ENCODE measurements at places on chromosomes 12 and 14.
A peak's percentile ranks its signal among the peaks of the same experiment; 100 is the strongest.

GRCh38 chr12:124768452-124769162 lies 95.1 kb downstream of the SCARB1 start:
- no peak for DNase-seq

DNA sequence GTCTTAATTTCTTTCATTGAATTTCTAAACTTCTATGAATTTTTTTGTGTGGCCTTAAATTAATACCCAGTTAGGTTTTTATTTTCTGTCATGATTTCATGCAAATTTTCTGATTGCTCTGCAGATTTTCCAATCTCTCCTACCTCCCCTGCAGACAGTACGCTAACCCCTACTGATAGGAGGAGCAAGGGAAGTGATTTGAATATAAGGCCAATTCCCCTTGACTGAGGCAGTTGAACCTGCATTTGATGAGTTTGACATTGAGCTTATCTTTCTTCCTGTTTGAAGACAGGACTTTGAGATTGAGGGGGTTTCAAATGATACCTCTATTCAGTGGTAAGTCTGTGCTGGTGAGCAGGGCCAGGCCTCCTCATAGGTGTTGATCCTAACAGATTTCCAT lies 74.6 kb downstream of the SNAPC1 start:
- DNase-seq: no peak

GRCh38 chr14:74333909-74334308 lies 14.4 kb upstream of the VRTN start:
- DNase-seq: no peak

DNA sequence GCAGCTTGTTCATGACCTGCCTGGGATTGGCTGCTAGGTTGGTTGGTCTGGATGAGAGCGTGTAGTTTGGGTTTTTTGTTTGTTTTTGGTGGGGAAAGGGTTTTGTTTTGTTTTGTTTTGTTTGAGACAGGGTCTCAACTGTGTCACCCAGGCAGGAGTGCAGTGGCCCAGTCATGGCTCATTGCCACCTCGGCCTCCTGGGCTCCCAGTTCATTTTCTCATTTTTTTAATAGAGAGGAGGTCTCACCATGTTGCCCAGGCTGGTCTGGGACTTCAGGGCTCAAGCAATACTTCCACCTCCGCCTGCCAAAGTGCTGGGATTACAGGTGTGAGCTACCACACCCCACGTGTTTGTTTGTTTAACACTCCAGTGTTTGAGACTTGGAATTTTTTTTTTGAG lies 3.8 kb downstream of the DYNC1H1 start:
- DNase-seq: no peak

DNA sequence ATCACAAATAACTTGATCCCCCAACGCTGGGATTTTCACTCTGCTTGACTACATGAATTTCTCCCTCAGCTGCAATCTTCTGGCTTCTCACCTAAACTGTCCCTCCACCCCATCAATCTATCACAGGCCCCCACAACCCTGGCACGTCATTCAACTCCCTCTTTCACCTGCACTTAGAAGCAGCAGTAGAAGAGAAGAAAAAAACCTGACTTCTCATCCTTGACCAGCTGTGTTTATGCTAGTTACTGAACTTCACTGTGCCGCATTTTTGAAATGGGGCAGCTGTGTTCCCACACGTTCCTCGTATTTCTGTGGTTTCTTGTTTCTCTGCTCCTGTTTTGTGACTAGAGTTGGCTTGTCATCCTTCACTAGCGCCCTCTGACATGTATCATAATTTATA lies 35.0 kb downstream of the ITPR2 start:
- DNase-seq: no peak

- DNase-seq: no peak
These were observed 128.0 kb downstream of the GPR135 start for GRCh38 chr14:59337141-59337611.

DNA sequence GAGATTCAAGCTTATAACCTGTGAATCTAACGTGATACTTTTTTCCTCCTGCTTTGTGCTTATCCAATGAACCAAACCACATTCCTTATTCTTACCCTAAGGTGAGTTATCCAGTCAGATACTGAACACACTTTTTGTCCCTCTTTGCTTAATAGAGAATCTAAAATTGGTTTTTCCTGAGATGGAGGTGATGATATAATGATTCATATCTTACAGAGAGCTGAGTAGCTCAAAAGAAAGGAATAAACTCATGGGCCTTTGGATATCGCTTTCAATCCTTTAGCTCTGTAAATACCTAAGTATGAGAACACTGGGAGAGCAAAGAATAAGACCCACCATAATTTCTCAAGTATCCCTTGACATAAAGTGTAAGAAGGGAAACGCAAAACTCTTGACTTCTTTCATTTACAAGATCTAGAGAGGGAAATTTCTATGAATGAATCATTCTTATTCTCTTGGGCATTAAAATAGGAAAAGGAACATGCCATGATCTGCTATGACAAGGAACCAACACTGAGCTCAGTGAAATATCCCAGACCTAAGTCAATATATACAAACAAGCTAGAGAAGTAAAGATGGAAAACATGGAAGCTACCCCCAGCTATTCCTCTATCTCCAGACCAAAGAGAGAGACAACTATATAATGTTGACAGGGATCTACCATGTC lies 81.8 kb upstream of the STAC3 start:
- DNase-seq: no peak

DNA sequence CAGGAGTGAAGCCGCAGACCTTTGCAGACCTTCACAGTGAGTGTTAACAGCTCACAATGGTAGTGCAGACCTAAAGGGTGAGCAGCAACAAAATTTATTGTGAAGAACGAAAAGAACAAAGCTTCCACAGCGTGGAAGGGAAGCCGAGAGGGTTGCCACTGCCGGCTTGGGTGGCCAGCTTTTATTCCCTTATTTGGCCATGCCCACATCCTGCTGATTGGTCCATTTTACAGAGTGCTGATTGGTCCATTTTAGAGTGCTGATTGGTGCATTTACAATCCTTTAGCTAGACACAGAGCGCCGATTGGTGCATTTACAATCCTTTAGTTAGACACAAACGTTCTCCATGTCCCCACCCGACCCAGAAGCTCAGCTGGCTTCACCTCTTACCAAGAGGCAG lies 35.5 kb downstream of the MAPK1IP1L start:
- no peak for DNase-seq

GRCh38 chr14:92579244-92579936 lies 65.8 kb downstream of the RIN3 start:
- DNase-seq: no peak

GRCh38 chr12:123150744-123151456 lies at the start of gene PITPNM2:
TSS of gene PITPNM2 (minus strand) at chr12:123151090. CDS start at chr12:123034590, 116,500 bp downstream.
- DNase-seq: no peak

GRCh38 chr14:64968651-64969050 lies 3.5 kb downstream of the RAB15 start:
- no peak for DNase-seq

DNA sequence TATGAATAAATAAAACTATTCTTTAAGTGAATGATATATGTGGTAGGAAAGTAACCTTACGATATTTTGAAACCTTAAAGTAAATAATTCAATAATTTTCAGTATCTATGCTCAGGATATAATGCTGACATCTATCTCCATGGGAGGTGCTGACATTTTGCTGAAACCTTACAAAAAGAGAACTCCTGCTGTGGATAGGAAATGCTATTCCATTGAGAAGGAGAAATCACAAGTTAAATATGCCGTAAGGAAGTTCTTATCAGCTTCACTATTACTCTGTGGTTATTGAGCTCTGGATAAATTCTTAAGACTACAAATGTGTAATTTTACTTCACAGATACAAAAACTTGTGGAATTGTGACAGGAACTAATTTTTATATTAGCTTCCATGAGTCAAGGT lies 722.1 kb downstream of the TMTC2 start:
- DNase-seq: no peak

DNA sequence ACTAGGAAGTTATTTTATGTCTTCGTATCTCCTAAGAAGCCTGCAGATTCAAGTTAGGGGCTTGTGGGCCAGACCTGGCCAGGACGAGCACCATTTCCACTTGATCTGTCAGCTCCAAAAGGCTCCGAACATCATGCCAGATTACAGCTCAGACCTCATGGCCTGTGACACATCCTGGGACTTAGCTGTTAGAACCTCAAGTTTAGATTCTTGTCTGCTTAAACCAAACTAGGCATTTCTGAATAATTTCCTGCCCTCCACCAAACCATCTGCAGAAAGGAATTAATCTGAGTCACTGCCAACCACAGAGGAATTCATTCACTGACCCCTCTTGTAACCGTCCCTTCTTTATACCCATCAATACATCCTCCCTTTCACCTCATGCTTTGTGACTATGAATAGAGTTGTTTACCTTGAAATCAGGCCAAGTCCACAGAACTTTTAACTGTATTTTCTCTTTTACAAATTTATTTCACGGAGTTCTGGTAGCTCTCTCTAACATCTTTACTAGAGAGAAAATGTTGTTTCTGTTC lies 120.3 kb downstream of the FBXL14 start:
- no peak for DNase-seq

DNA sequence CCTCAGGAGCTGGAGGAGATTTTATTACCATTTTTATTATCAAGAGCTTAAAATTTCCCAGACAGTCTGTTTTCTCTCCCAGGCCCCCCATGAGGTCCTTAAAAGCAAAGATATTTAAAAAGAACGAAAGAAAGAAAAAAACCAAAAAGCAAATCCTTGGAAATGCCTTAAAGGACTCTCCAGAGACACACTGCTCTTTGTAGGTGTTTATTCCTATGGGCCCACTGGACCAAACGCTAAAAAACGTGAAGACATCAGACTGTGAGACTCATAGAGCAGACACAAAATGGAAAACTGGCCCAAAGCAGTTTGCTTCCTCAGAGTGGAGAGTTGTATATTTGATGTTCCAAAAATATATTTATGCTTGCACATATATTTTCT lies 1.2 kb upstream of the NID2 start:
- no peak for DNase-seq

- no peak for DNase-seq
These were observed 164.6 kb downstream of the PPM1H start for GRCh38 chr12:62770381-62770780.

DNA sequence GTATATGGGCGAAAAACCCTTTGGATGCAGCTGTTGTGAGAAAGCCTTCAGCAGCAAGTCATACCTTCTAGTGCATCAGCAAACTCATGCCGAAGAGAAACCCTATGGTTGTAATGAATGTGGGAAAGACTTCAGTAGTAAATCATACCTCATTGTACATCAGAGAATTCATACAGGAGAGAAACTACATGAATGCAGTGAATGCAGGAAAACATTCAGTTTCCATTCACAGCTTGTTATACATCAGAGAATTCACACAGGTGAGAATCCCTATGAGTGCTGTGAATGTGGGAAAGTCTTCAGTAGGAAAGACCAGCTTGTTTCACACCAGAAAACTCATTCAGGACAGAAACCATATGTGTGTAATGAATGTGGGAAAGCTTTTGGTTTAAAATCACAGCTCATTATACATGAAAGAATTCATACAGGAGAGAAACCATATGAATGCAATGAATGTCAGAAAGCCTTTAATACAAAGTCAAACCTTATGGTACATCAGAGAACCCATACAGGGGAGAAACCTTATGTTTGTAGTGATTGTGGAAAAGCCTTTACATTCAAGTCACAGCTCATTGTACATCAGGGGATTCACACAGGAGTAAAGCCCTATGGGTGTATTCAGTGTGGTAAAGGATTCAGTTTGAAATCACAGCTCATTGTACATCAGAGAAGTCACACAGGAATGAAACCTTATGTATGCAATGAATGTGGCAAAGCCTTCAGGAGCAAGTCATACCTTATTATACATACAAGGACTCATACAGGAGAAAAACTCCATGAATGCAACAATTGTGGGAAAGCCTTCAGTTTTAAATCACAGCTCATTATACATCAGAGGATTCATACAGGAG lies 21.4 kb downstream of the ZNF268 start:
- DNase-seq: no peak

GRCh38 chr14:105908481-105908911 lies 382.1 kb downstream of the TMEM121 start:
- DNase-seq: no peak

DNA sequence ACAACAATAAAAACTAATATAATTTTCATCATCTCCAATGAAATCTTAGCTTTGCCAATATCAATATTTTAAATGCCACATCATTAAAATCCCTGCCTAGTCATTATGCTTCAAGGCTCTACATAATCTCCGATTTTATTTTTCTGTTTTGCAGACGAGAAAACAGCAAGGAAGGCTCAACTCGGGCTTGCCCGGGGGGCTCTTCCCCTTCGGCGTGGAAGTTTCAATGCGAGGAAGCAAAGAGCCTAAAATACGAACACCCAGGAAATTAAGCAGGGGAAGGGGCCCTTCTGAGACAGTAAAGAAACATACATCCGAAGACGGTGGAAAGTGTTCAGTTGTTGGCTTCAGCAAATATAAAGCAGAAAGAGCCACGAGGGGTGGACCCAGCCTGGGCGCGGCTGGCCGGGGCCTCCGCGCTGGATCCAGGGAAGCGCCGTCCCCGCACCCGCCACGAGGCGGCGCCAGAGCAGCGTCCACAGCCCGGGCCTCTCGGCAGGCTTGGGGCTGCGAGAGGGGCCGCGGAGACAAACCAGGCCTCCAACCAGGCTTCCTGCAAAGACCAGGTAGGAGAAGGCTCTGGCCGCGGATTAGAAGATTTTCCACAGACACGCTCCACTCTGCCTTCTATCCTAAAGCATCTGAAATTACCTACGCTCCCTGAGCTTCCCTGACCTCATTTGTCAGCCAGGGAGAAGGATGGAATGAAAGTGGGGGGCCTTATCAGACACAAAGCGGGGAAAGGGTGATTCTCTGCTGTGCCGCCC lies 77.2 kb downstream of the SERPINA3 start:
- DNase-seq: peak; percentile 57

DNA sequence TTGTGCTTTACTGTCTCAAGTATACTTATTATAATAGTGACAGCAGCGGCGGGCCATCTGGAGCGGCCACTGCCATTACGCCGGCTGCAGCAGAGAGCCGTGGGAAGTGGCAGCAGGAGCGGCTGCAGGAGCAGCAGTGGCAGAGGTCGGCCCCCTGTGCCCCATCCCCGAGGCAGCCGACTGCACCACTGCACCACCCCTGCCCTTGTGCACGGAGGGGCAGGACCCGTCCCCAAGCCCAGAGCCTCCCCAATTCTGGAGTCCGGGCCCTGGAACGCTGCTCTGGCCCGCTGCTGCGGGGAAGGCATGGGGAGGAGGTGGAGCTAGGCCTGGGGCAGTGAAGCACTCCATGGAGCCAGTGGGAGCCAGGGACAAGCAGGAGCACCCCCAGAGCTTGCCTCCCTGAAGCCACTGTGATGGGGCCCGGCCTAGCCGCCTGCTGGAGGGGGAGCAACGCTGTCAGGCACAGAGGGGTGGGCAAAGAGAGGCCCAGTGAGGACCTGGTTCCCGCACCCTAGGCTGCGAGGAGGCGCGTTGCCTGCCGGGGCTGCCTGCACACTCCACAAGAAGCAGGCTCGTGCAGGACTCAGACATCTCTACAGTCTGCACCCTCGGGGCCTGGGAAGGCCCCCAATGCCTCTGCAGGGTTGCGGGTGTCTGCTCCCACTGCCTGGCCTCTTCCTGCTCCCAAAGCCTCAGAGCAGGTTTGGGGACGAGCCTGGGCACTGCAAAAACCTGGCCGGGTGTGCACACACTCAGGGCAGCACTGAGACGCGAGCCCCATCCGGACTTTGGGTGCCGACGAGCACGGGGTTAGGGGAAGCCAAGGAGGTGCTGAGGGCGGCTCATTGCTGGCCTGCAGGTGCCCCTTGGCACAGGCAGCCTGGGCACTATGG lies 74.2 kb upstream of the RASSF8 start:
- DNase-seq: no peak
